ENCODE measurements at places on chromosomes 11 and 22. TPM values are rescaled to one million over a fixed set of nuclear protein-coding genes. Genes with fewer than 3 reads are reported as not detected.

- no peak for DNase-seq
Measured at GRCh38 chr11:73312851-73313327, 4.8 kb downstream of the ARHGEF17 start.

- DNase-seq: no peak
Measured at GRCh38 chr11:9808943-9809342, 145.1 kb downstream of the SWAP70 start.

DNA sequence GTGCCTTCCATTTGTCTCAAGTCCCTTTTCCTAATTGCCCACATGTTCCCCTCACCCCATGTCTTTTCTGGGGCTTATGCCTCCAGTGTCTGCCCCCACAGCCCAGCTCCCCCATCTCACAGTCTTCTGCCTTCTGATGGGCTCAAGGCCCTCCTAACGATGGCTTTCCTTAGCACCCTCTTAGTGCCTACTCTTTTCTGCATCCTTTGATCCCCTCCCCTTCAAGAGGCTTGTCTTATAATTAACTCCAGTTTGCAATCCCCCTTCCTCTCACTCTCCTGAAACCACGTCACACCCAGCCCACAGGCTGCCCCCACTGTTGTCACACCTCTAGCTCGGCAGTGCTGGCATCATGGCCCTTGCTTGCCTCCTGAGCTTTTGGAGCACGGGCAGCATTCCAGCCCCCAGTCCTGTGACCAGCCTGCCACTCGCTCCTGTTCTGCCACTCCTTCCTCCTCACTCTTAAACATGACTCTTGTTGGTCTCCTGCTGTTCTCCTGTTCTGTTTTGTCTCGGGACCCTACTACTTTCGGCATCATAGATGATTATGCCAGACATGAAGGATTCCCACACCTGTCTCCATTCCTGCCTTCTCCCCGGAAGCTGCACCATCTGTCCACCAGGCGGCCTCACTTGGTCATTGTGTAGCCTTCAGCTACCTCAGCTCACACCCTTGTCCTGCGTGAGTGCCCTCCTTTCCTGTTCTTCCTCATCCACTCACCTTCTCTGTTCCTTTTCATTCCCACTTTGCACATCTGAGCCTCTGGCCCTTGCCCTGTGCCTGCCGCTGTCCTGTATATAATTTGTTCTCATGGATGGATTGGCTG is 26.1 kb downstream of the UBE2L3 start:
- no peak for DNase-seq

DNA sequence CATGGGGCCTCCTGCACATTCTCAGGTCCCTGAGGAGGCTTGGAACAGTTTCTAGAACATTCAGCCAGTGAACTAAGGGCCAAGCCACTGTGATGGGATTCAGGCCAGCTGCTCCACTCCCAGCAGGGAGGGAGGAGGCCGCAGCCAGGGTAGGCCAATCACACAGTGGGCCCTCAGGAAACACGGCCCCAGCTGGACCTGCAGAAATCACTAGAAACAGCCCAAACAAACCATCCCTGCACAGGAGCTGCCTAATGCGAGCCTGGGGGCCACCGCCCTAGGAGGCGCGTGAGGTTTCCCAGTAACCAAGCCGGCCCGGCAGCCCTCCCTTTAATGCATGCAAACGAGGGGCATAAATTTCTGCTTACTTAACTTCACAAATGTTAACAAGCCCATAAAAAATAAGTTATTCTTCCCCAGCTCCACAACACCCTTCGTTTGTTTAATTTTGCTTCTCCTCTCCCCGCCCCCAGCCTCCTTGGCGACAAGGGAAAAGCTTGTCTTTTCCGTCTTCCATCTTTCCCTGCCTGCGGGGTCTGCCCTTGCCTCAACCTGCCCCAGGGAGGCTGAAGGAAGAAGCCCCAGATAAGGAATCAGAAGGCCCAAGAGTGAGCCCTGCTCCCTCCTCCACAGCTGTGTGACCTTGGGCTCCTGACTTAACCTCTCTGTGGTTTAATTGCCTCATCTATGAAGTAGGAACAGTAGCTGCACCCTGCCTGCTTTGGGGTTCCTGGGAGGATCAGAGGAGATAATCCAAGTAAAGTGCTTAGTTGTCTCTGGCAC is 25.7 kb downstream of the ELFN2 start:
- peak; percentile 26 for DNase-seq

DNA sequence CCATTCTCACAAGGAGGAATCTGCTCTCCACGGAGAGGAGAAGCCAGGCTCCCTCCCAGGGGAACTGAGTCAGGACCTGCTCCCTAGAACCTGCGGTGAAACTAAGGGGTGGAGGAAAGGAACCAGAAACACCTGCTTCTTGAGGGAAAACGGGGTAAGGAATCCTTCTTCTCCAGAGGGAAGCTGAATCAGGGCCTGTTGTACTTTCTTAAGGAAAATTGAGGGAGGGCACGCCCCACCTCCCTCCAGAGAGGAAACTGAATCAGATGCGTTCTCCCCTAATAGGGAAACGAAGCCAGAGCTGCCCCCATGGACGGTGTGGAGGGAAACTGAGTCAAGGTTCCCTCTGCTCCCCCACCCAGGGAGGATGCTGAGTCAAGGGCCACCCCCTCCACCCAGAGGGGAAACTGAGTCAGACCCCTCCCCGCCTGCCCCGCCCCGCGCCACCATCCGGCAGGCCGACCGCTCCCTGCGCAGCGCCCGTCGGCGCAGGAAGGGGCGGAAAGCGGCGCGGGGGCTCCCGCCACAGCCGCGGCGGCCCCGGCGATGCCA is 393 bp downstream of the RELA start:
- no peak for DNase-seq

TENM4 gene
- polyA plus RNA-seq: 9.0 TPM

- DNase-seq: no peak
Measured at GRCh38 chr11:9762531-9762930, 98.7 kb downstream of the SWAP70 start.

GRCh38 chr11:32024948-32025347 is 65.9 kb upstream of the RCN1 start:
- no peak for DNase-seq

DNA sequence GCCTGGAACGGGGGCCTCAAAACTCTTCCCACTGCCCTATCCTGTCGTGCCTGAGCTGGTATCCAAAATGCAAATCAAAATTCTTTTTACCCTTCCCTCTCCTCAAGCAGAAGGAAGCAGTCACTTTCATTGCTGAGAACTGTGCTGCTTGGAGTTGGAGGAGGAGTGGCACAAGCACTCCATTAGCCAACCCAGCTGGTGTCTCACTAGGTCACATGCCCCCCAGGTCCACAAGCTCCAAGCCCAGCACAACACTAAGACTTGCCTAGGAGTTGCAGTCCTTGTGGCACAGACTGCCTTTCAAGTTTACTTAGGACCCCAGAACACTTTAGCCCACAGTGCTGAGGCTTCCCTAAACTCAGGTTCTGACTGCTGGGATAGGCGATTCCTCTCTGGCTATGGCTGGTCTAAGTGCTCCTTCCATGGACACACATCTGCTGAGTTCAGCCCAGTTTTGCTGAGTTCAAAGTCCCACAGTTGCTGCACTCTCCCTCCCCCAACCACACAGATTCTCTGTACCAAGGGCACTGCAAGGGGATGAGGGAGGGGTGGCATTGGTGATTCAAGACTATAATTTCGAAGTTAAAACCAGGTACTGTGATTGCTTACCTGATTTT is 68.6 kb downstream of the CHRDL2 start:
- DNase-seq: no peak

WNT7B gene
- 0.12 TPM for polyA plus RNA-seq

OSBP2 gene
- 4.4 TPM for polyA plus RNA-seq

GRCh38 chr22:45843031-45843430 is 133.9 kb downstream of the WNT7B start:
- no peak for DNase-seq

DNA sequence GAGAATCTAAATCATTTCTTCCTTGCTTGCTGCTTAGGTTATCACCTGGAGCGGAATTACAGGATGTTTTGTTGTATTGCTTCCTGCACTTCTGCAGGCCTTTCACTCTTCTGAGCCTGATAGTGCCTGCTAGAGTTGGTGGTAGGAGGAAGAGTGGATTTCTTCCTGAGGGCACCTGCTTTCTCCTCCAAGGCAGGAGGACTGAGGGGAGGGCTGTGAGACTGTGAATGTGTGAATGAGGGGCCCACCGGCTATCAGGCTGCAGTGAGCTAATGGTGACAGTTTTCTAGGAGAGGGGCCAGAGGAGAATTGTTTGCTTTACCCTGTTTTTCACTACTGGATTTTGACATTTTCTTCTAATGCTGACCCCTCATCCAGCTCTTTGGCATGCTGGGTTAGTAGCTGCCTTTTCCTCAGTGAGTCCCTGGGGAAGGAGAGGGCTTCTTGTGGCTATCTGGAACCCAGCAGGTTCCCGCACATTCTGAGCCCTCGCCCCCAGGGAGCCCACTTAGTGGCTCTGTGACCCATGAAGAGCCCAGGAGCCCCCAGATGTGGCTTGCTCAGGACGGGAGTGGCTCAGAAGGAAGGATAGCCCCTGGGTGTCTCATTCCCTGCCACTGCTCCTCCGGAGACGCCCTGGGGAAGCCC is 39.1 kb downstream of the DIXDC1 start:
- no peak for DNase-seq

DNA sequence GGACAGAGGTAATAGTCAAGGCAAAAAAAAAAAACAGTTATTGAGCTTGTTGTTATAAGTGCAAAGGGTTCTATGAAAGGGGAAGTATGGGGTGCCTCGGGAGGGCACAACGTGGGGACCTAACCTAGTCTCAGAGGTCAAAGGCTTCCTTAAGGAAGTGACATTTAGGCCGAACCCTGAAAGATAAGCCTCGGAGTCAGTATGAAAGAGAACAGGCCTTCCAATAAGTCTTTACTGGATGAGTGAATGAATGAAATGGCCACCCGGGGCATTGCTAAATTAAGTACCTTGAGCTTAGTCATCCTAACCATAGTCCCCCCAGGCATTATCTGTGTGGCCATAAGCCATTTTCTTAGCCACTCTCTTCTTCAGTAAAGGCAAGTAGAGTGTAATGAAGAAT is 19.7 kb downstream of the FLI1 start:
- no peak for DNase-seq

GRCh38 chr11:113251281-113251680 is 63.1 kb upstream of the TTC12 start:
- no peak for DNase-seq
